Activated T-cell treated with anti-CD3 and anti-CD28 coated beads for 48 hours (primary cell): ENCODE measurements at places on chromosomes 2 and 18.

DNA sequence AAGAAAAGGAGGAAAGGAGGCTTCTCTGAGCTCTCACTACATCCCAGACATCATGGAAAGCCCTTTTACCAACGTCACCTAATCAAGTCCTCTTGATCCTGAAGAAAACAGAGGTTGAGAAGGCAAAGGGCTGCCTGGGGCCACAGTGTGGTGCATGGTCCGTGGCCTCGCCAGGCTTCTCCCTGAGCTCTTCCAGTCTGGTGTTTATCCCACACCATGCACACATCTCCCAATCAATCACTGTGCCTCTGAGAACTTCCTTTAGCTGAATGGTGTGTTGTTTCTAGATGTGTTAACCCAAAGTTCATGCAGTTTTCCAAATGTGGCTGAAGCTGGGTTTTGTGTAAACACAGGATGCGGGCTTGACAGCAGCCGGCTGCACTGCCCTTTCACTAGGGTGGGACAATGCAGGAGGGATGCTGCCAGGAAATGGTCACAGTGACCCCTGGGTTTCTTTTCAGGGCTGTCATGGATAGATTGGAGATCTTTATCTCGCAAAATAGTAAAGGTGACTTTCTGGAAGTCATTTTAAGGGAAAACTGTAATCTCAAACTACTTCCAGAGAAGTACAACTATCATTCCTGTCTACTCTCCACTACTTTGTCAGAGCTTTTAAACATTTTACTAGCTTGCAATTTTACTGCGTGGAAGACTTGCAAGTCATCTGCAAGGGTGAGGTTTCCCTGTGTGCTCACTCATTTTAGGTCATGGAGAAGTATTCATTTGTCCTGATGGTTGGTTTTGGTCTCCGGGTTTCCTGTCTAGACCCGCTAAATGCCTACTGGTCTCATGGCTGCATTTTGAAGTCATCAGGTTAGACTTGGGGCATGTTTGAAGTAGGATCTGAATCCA is 54.6 kb downstream of the IL1R2 start:
- DNase-seq = no peak

GRCh38 chr2:44578471-44579093 is 216.8 kb downstream of the CAMKMT start:
- no peak for DNase-seq

DNA sequence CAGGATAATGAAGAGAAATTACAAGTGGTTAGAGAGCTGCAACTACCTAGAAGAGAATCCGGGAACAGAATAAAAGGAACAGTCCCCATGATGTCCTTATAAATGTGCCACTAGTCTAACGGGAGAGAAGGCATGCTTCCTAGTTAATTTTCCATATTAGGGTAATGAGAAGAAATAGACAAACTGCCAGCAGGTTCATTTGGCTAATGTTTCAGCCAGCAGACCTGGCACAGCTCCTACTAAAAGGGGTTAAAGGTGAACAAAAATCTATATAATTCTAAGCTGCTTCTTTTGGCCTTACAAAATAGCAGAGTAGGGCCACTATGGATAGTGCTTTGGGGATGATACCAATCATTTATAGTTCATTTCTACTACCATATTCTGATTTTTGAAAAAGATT is 845.3 kb upstream of the GCFC2 start:
- no peak for DNase-seq

DNA sequence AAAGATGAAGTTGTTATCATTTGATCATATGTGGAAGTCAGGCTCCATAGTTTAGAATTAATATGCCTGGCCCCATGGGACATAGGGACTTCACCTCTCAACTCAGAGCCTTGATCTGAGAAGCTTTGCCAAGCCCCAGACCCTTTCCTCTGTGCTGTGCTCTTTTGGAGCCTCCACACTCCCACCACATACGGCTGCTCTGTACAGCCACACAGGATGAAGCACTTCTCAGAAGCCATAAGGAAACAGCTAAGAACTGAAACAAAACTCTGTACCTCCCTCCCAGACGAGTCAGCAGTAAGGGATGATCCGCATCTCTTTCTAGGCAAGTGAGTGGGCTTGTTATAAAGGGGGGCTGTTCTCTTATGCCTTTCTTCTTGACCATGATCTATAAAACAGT is 66.5 kb downstream of the CAB39 start:
- DNase-seq = no peak

GRCh38 chr2:241302759-241303651 is 12.5 kb downstream of the HDLBP start:
- no peak for DNase-seq

DNA sequence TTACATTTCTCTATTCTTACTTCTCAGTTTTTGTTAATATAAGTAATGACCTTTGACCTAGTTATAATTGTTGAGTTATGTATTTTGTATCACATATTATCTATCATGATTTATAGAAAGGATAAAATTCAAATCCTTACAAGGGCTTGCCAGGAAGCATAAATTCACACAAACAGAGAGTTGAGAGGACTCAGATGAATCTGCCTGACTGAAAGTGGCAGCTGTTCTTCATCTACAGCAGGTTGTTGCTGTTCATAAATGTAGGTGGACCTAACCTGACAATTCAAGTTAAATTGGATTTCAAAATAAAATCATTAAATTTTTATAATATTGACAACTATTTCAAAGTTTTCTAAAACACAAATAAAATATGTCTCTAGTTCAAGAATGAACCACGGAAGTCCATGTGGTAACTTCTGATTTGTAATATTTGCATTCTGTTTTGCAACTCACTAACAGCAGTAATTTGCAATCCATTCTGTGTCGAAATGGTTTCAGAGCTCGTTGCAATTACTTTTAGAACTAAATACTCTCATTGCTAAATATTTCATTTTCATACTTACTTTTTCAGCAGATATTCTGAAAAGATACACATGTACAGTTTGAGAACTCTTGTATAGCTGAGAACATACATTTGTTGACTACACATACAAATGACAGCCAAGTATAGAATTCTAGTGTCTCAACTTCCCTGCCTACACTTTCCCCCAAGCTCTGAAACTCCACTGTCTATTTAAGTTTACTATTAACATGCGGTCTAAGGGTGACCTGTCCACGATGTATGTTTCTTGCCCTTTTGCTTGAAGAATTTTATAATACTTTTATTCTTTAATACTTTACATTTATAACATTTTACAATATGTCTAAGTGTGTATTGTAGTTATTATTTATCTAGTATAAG is 25.7 kb downstream of the SCN7A start:
- no peak for DNase-seq
